ENCODE measurements at places on chromosomes 11 and 22. TPM values are rescaled to one million over a fixed set of nuclear protein-coding genes. Genes with fewer than 3 reads are reported as not detected.

SLC17A6 gene
- not detected for total RNA-seq

MS4A12 gene
- 0.71 TPM for total RNA-seq

C11orf91 gene
- total RNA-seq = not detected

DNA sequence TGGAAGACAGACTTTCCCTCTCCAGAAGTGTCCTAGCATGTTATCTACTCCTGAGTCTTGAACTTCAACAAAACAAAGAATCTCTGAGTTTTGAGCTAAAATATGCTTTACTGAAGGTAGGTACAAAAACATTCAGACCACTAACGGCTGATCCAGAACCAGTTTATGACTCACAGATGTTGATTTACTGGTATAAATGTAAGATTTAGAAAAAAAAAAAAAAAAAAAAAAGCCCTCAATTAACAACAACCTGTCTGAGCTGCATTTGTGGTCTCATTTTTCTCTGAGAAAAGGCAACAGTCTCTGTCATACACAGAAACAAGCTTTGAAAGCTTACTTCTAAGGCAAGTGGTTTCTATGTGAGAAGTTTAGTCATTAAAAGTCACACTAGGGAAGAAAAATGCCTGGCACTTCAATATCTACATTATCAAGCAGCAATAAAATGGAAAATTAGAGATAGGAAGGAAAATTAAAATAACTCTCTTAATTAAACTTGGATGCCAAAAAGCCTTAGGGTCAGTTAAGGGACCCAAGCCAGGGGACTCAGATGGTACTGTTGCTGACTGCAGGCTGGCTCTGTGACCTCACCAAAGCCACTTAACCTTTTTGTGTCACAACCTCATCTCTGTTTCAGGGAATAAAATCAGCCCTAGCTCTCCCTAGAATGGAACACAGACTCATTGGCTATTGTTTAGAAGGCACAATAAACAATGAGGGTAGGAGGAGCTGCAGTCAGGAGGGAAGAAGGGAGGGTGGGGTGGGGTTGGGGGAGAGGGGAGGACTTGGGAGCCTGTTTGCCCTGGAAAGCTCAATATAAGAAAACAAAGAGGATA, 61.7 kb downstream of the ETS1 start:
- H3K27ac ChIP-seq = peak overlapping the region; percentile 16
- no peaks in the 10 kb centered on the region for H3K36me3 ChIP-seq
- no peaks in the 10 kb centered on the region for H3K27me3 ChIP-seq
- peaks cover 7% of the 10 kb centered on the region for H3K4me1 ChIP-seq
- no peak for DNase-seq
- H3K4me3 ChIP-seq = no peak overlapping the region

- H3K27ac ChIP-seq = peak overlapping the region; percentile 76
- H3K27me3 ChIP-seq = no peaks in the 10 kb centered on the region
- H3K4me1 ChIP-seq = peaks cover 38% of the 10 kb centered on the region
- DNase-seq = peak; percentile 84
- no peaks in the 10 kb centered on the region for H3K36me3 ChIP-seq
Measured at GRCh38 chr11:727859-728748, 19.2 kb upstream of the TALDO1 start.

DNA sequence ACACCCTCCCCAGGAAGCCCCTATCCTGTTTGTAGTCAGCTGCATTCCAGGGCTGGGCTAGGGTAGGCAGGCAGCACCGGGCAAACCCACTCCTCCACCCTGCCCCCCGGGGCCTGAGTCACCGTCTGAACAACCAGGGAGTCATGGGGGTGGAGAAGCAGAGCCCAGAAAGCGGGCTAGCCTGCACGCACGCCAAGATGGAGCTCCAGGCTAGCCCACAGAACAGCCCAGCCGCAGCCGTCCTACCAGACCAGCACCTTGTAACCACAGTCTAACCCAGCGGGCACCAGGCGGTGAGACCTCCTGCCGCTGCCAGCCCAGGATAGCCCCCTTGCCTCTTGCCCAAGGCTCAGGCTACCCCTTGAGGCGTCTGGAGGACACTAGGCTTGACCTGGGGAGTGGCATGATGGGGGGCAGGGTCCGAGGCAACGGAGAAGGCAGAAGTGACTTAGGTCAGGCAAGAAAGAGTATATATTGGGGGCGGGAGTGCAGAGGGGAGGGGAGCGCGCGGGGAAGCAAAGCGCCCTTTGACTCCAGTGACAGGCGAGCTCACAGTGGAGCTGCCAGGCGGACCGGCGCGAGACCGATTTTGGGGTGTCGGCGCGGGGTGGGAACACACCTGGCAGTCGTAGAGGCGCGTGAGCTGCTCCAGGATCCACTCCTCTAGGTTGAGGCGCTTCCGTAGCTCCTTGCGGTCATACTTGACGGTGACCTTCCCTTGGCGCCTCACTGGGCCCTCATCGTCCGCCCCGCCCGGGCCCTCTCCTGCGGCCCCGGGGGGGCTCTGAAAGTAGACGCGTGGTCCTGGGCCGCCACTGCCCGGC, 734 bp downstream of the PPP1R14B start:
- H3K27me3 ChIP-seq = no peaks in the 10 kb centered on the region
- H3K4me3 ChIP-seq = peak overlapping the region; percentile 47
- H3K4me1 ChIP-seq = peaks cover 45% of the 10 kb centered on the region
- H3K36me3 ChIP-seq = no peaks in the 10 kb centered on the region

Measured in testis (tissue), 5 donors.